Cortex of kidney (tissue), 1 donor: ENCODE measurements at places on chromosomes 4 and X.

DNA sequence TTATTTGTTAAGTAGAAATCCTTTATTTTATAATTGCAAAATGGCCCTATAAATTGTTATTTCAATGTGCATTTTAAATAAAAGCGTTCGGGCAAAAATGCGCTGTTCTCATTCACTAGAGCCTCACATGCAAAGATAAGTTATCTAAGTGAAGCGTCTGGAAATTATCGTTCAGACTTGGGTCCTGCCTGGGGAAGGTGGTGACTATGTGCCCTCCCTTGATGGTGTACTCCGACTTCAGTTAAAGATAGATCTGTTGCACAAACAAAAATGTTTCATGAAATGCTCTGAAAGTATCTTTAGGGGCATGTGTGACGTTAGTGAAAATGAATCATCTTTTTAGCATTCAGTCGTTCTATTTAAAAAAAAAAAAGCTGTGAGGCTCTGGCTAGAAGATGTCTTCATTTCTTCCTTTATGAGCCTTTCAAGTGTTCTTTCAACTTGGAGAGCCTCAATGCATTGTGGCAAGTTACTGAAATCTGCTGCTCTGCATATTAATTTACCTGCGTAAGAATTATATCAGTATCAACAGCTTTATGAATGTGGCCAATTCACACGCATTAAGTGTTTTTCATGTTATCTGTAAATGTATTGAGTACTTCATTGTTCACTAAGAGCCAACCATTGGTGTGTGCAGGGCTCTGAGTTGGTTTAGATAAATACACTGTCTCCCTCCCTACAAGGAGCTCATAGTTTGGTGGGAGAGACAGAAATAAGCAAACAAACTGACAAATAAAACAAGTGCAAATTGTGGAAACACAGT is 83.0 kb downstream of the AFF1 start:
- no peak for DNase-seq

DNA sequence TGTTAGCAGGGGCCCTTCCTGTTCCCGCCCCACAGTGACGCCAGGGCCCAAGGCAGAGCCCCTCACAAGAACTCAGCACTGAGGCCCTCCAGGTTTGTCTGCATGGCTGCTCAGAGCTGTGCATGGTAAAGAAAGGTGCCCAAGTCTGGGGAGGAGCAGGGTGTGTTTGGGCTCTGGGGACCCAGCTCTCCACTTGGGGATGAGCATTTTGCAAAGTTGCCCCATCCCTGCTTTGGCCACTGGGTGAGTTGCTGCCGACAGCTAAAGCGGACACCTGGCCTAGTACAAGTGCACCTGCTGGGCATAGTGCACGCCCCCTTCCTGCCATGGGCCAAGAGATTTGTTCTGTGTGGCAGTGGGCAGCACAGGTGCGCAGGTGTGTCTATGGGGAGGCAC is 2.0 kb upstream of the MXD4 start:
- DNase-seq = no peak

DNA sequence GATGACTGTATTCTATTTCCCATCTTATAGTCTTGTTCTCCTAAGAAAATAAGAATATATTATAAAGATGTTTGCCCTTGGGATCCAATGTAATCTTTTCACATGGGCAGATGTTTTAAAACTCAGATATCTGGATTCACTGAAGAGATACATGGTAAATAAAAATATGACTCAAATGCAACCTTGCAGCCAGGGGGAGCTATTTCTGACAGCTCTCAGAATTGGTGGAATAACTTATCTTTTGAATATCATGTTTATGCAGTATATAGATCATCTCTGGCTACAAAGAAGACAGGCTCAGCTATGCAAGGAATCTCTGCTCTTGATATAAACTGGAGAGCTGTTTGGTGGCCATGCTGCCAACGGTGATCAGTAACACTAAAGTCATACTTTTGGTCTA is 274.7 kb downstream of the GLUD2 start:
- no peak for DNase-seq

DNA sequence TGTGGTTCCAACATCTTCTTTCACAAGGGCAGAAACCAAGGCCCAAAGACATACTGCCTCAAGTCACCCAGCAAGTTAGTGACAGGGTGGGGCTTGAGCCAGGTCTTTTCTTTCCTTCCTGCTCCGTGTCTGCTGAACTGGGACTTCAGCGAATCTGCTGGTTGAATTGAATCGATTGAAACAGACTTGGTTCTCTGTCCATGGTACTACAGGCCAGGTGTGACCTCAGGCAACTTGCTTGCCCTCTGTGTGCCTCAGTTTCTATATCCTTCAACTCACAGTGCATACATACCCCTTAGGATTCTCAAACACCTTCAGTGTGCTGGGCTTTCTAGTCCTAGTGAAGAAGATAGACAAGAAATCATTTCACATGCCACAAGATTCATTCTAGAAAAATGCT is 2.0 kb upstream of the ABLIM2 start:
- no peak for DNase-seq

DNA sequence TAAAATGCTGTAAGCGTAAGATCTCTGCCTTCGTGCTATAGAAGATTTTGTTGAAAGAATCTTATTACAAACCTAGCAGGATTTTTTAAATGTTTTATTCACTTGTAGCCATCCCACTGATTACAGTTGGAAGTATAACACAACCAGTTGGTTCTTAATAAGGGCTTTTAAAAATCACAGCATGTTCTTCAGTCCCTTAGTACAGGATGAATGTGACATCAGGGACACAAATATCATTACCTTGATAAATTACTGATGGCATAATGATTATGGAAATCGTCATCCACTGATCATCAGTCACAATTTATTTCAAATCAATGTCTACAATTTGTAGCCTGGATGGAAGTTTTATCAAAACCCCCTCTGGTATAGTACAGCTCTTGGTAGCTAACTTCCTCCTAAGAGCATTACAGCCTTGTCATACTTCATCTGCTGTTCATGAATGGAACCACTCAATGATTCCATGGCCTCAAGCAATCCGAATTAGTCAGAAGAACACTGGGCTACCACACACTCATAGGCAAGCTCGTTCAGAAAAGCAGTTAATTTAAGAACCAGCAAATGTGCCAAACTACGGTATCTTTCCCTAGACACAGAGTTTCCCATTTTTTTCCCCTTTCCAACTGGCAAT is 389.2 kb upstream of the TENM3 start:
- DNase-seq = no peak

DNA sequence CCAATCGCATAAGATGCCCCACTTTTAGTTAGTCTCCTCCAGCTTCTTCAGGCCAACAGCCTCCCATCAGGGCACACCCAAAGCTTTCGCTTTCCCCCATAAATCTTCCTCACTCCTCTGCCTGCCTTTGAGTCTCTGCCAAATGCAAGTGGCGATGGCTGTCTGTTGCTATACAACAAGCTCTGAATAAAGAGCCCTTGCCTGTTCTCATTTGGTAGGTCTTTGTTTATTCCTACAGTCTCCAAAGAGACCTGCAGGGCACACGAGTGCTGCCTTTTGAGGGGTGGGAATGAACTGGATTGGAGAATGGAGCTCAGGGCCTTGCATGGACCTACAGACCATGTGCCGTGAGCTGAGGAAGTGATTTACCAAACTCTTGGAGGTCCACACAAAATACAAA is 52.2 kb upstream of the SOD3 start:
- DNase-seq = no peak

DNA sequence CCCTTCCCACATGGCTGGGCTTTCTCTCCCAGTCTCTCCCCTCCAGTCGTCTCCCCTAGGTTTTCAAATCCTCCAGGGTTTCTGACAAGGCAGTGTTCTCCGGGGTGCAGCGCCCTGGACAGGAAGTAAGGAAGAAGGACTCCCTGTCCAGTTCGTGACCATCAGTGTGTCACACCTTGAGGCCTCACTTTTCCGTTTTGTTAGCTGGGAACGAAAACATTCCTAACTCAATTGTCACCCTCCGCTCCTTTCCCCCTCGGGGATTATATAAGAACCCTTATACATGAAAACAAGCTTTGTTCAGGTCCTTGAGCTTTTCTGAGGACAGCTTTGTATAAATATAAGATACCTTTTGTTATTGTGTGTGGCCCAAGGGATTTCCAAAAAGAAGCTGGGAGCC is 92.1 kb downstream of the KDR start:
- no peak for DNase-seq
